ENCODE measurements at places on chromosomes 1 and 21.

DNA sequence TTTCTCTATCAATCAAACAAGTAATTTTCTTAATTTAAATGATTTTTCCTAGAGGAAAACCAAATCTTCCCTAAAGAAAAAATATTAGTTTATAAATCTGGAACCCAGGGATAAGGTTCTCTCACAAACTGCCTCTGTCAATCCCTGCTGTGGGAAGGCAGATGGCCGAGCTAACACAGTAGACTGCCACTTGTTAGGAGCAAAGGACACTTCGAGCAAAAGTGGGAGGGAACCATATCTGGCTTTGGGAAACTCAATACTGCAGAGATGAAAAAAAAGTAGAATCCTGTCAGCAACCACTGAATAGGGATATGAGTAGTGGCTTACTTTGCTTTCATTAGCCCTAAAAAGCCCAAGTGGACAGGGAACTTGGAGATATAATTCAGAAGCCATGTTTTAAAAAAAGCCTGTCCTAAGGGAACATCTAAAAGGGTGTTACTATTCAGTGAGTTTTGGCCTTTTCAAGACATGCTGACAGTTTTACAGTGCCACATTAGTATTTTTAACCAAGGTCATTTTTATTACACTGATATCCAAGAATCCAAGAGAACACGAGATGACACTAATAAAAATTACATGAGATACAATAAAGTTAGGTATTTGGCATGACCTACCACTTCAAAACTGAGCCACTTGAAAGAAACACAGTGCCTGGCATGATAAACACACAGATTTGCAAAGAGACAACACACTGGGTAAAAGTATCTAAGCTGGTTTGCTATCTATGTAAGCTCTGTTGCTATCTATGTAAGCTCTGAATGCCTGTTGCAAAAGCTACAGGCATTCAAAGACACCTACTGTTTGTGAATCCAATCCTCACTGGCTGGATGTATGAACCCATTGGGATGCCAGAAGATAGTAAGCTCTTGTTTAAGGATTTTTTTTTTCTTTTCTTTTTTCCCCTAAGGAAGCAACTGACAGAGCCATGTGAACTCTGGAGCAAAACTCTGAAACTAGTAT, 21.4 kb downstream of the TEX38 start:
- no peak for DNase-seq

DNA sequence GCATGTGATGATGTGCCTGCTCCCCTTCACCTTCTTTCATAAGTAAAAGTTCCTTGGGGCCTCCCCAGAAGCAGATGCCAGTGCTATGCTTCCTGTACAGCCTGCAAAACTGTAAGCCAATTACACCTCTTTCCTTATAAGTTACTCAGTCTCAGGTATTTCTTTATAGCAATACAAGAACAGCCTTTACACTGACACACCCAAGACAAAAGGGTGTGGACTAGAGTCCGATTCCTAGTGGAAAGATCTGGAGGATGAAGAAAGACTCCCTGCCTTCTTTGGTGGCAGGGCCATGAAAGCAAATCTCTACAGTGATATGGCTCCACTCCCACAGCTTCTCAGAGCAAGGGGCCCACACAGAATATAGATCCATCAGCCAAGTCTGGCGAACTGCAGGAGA, 209.7 kb upstream of the ST6GALNAC5 start:
- DNase-seq: no peak

DNA sequence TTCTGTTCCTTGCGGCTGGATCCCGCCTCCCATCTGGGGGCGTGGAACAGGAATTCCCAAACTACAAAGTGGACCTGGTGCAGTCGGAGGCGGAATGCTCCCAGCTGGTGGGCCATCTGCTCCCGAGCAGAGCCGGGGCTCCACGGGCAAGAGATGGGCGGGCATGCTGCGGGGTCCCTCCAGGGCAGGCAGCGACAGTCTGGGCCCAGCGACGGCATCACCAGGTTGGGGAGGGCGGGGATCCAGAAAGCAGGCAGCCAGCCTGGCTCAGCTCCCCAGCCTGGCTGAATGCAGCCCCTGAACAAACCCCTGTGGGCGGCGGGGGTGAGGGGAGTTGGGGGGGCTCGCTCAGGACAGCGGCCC, 3.6 kb downstream of the MEGF6 start:
- DNase-seq: no peak

DNA sequence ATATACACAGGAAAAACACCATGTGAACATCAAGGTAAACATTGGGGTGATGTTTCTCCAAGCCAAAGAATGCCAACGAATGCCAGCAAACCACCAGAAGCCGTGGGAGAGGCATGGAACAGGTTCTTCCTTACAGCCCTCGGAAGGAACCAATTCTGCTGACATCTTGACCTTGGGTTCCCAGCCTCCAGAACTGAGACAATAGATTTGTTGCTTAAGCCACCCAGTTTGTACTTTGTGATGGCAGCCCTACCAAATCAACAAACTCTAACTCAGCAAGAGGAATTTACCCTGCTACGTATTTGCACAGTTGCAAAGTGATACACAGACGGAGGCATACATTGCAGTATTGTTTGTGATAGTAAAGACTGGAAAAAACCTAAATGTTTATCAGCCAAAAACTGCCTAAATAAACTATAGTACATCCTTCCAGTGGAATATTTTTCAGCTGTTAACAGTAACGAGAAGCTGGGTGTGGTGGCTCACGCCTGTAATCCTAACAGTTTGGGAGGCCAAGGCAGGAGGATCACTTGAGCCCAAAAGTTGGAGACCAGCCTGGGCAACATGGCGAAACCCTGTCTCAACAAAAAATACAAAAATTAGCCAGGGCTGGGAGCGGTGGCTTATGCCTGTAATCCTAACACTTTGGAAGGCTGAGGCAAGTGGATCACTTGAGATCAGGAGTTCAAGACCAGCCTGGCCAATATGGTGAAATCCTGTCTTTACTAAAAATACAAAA, 12.5 kb upstream of the ZC3H12A start:
- no peak for DNase-seq

DNA sequence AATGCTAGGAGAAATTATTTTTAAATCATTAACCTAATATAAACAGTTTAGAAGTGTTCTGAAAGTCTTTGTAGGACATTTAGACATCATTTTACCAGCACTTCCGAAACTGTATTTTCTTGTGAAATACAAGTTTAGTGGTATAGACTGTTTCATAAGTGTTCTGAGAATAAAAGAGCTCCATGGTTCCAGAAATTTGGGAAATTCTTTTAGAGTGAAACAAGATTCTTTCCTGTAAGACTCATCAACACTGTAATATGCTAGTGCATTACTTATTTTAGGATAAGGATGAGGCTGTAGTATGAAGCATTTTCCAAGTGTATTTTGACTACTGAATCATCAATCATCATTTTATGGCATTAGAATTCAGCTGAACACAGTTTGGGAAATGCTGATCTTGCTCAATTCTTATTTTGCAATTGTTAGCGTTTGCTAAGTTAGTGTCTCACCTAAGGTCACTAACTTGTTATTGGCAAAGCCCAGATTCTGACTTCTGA, 73.4 kb downstream of the CEP350 start:
- no peak for DNase-seq

DNA sequence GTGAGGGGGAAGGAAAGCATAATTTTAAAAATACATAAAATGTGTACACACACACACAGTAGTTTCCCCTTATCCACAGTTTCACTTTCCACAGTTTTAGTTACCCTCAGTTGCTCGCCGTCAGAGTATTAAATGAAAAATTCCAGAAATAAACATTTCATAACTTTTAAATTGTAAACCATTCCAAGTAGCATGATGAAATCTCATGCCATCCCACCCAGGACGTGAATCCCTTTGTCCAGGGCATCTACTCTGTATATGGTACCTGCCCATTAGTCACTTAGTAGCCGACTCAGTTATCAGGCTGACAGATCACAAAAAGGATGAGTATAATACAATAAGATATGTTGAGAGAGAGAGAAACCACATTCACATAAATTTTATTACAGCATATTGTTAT, 36.2 kb downstream of the EPS15 start:
- DNase-seq: no peak

DNA sequence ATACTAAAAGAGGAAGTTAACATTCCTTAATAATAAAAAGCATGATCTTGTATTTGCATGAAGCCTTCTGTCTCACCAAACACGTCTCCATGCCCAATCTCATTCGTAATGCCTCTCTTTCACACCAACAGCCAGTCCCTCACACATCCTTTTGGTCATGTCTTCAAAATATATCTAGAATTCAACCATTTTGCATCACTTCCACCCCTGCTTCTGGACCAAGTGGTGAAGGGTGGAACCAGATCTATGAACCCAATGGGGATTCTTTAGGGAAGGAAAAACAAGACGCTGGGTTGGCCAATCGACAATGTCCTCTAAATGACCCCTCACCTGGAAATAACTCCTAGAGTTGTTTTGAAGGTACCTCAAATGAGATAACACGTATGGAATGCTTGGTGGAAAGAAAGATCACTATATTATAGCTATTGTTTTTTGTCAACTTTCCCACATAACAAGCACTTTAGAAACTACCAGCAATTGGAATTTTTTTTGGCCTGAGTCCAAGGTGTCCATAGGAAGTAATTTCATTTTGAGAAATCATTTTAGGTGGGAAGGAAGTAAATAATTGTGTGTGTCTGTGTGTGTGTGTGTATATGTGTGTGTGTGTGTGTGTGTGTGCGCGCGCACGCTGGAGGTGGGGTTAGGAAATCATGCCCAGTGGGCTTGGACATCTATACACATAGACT, at the start of gene KCNA10:
Gene KCNA10, minus strand, starts transcription at position 51 of the 686 bp plus-strand sequence. CDS start 388 bp downstream, outside the sequence.
- DNase-seq: no peak

Data from NCI-H345 (cell line).